ENCODE measurements at places on chromosomes 2 and 18.

GRCh38 chr2:110777531-110778311, 45.3 kb downstream of the ACOXL start:
- DNase-seq = no peak

- DNase-seq = peak; percentile 62
These were observed 34.3 kb downstream of the CCDC68 start for GRCh38 chr18:54924948-54925347.

DNA sequence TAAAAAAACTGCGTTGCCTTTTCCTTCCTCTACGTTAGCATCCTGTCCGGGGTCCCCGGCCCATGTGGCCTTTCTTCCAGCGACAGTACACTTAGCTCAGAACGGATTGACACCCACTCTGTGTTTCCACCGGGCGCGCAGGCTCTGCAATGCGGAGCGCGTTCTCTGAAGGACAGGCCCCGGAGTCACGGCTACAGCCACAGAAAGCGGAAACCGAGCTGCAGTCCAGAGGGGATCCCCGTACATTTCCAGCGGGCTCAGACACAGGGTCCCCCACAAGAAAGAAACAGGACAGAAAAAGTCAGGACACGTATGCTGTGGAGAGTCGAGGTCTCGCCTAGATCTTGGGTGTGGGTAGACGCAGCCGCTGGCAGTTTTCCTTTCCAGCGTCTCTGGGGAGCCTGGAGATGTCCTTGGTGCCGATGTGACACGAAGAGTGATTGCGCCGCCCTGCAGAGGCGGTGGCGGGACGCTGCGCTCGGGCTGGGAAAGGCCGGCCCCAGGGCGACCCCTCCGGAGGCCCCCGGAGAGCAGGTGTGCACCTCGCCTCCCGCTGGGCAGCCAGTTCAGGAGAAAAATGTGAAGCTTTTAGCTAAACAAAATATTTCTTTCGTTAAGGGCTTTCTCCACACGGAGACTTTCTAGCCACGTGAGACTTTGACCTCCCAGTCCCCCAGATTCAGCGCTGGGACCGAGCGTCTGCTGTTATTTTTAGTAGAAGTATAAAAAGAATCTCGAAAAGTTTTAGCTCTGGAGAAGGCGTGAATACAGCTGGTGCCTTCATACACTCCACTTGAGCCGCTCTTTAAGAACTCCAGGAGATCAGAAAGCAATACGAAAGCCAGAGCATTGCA, 1.3 kb upstream of the ACKR3 start:
- DNase-seq = no peak

GRCh38 chr2:74387346-74387745, 7.2 kb upstream of the DCTN1 start:
- DNase-seq = peak; percentile 23

DNA sequence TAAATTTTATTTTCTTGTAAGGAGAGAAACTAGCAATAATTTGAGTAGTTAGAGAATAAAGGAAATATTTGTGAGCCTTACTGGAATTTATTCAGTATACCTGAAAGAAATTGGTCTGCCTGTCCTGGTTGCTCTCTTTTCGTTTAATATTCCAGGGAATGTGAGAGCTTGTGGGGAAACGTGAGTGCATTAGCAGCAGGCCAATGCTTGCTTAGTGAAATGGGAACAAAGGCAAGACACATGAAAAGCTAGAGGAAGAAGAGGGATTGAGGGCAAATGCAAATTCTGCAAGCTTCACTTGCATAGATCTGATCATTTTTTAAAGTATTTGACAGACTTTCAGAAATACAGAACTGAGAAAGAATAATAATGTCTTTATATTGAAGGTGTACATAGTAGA, 111.0 kb downstream of the ERBB4 start:
- no peak for DNase-seq

- DNase-seq = no peak
These were observed 3.6 kb upstream of the ECEL1 start for GRCh38 chr2:232491139-232491780.

- DNase-seq = no peak
These were observed 149.3 kb downstream of the FAM124B start for GRCh38 chr2:224252631-224253030.

GRCh38 chr18:33291539-33291938, 149.0 kb downstream of the CCDC178 start:
- DNase-seq = no peak

GRCh38 chr2:43718530-43719124, 42.4 kb upstream of the C1GALT1C1L start:
- DNase-seq = no peak

GRCh38 chr2:234191819-234192407, 141.4 kb downstream of the SPP2 start:
- peak; percentile 72 for DNase-seq

DNA sequence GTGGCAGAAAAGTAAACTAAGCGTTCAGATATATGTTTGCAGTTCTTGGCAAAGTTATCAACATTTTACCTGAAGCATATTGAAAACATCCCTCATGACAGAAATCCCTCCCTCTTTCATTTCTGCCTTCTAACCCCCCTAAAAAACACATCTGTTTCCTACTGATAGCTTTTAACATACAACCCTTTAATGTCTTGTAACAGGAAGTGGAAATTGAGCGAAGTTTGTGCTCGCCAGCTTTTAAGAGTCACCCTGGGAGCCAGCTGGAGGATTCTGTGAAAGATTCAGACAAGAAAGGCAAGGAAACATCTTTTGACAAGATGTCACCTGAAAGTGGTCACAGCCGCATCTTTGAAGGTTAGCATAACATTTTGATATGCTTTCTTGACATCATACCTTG, 247.4 kb downstream of the XIRP2 start:
- no peak for DNase-seq

- no peak for DNase-seq
These were observed 213.4 kb upstream of the CYP26B1 start for GRCh38 chr2:72361042-72361441.

DNA sequence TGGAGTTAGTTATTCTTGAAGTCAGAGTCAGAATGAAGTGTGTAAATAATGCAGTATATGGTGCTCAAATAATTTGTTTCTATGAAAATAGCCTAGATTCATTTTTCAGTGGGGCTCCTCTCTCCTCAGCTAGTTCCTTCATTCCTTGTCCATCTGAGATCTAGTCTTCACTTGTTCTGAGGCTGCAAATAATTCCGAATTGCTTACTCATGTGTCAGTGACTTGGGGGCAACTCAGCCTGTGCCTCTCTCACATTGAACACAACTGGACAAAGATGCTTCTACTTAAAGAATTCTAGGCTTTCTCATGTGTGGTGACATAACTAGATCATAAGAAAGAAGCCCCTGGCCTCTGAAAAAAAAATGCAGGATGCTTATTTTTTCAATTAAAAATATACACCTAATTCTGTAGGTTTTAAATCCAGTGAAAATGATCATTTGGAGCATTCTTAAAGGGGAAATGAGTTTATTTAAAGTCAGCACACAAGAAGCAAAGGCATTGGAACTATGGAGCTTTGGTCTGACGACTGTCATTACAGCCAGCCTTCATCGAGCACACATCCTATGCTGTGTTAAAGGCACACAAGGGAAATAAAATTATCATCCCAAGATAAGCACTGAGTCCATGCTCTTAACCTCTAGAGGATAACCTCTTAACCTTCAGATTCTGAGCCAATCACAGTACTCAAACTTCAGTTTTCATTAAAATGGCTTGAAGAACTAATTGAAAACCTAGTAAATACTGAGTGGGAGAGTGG, 24.8 kb upstream of the SCN7A start:
- DNase-seq = peak; percentile 64

- DNase-seq = peak; percentile 11
These were observed 905.6 kb downstream of the TSN start for GRCh38 chr2:122660786-122661634.

DNA sequence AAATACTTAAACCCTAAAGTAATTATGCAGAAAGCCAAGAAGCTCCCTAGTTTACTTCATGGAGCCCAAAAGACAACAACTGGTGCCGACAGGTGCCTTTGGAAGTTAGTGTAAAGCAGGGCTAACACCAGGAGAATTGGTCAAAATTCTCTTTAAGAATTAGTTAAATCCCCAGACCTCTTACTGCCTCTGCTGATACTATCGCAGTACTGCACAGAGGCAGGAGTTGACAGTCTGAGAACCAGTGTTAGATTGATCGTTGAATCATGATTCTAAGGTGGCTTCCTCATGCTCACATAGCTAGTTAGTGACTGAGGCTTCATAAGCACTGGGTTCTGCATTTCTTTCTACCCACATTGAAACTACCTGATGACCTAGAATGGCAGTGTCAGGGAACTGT, 445.0 kb downstream of the XIRP2 start:
- no peak for DNase-seq

DNA sequence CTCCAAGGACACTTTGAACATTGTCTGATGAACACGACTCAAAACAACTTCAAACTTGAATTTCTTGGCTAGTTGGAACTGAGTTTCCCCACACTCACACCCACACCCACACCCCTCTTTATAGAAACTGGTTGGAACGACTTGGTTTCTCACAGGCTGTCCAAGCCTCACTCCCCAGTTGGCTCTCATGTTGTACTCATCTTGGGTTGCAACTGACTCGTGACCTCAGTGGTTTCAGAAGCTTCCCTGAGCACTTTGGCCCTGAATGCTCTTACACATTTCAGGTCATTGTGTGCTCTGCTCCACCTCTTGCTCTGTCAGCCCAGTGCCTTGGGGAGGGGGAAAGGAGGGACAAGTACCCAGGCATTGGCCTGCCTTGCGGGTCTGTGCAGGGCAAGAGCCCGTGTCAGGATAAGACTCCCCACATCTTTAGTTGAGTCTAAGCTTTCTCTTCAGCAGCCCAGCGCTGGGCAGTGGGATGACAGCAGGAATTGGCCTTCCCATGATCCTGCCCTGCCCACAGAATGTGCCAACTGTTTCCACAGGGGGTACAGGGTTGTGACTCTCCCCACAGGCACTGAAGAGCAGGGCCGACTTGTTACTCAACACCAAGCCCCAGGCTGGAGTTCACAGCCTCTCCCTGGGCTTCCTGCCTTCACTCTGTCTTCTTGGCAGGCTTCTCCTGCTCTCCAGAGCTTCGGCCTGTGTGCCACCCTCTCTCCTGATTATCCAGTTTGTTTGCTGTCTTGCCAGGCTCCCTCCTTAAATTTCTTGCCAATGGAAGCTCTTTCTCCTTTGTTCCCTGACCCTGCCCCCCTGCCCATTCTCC, 104.6 kb downstream of the RTN4 start:
- DNase-seq = peak; percentile 81

Data from mammary epithelial cell (primary cell).